GM23338 (cell line): ENCODE measurements at places on chromosomes 12 and 14. TPM values are rescaled to one million over a fixed set of nuclear protein-coding genes. Genes with fewer than 3 reads are reported as not detected.

Gene KRT83
- not detected in 2 replicates for total RNA-seq

DNA sequence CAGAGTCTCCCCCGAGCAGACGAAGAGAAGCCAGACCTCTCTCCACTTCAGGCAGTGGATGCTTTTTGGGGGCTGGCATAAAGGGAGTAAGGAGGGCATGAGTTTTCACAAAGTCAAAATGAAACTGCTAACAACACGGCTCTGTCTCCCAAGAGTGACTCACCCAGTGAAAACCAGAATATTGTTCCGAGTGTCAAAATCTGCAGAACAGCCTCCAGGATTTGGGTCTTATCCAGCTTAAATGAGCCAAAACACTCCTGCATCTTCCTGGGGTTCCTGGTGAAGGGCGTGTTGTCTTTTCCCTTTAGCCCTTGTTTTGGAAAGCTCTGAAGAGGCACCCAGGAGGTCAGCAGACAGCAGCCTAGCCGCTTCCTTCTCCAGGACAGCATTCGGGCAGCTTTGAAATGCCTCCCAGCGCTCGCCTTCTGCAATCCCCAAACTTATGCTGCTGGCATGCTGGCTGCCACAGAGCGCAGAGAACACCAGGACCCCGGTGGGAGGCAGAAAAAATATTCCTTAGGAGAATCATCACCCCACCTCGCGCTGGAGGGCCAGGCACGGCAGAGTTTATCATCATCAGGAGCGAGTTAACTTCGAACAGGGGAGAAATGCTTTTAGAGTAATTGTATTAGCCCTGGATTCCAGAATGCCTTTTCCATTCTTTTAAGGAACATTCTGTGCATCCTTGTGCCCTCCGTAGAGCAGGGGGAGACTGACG, 117.7 kb upstream of the NCOR2 start:
- no peak for DNase-seq

- DNase-seq = no peak
Observed at GRCh38 chr12:28898038-28898437, 251.0 kb upstream of the FAR2 start.

GRCh38 chr14:72790887-72791566, 102.9 kb downstream of the DPF3 start:
- DNase-seq = no peak

DNA sequence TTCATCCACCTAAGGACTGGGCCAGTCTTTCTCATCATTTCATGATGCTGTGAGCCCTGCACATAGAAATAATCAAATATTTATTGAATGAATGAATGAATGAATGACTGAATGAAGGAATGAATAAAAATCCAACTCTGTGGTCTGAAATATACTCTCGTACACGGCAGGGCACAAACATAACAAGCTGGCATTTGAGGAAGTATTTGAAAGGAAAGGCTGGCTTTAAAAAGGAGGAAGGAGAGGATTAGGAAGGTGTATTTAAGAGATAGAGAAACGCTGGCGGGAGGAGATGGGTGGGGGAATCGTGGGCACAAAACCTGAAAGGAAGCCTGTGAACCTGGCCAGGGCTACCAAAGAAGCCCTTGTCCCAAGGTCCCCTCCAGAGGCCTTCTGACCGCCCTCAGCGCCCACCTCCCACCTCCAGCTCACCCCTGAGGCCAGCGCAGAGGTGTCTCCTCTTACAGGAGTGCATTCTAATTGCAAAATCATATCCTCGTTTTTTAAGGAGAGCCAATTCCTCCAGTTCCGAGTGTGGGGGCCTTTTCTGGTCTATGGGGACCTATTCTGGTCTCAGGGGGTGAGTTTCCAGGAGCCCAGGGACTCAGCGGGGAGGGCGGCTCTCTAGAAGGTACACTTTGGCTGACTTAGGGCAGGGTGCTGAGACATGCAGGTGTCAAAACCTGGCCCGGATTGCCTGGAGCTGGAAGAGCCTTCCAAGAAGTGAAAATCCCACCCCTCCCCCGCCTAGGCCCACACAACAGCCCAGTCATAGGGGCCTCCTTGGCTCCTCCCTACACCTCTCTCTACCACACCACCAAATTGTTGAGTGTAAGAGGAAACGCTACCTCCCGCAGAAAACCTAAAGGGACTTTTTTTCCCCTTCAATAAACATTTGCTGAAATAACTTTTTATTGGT, 8.7 kb upstream of the JDP2 start:
- peak; percentile 97 for DNase-seq

GRCh38 chr12:47997321-47997720, 7.0 kb downstream of the COL2A1 start:
- no peak for DNase-seq

DNA sequence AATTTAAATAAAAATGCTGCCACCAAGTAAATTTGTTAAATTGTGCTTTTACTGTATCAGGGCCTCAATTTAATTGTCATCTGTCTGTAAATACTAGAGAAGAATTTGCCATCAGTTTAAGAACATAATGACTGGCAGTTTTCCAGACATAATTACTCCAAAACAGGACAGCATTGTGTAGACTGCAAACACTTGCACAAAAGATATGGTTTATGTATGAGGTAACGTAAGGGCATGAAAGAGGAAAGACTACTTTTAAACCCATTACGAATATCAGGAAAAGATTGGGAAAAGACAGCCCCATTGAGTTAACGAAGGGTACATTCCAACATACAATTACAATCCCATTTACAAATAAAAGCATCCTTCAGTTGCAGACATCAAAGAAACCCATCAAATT, 59.8 kb upstream of the KRR1 start:
- DNase-seq = no peak

DNA sequence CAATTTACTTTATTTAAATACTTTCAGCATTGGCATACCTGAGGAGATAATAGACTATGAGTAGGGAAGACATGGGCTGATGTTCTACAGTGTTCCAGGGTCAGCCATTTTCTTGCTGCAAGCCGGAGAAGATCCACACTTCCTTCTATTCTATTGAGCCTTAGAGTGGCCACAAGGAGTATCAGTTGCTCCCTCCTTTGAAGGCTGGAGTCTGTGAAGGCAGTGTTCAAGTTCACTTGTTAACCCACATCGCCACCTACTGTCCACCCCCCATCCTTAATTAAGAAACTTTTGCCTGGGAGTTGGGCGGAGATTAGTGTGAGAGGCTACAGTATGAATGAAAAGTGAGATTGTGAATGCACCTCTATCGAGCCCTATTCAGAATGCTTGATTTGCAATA, 666.6 kb downstream of the NRXN3 start:
- peak; percentile 89 for DNase-seq

DNA sequence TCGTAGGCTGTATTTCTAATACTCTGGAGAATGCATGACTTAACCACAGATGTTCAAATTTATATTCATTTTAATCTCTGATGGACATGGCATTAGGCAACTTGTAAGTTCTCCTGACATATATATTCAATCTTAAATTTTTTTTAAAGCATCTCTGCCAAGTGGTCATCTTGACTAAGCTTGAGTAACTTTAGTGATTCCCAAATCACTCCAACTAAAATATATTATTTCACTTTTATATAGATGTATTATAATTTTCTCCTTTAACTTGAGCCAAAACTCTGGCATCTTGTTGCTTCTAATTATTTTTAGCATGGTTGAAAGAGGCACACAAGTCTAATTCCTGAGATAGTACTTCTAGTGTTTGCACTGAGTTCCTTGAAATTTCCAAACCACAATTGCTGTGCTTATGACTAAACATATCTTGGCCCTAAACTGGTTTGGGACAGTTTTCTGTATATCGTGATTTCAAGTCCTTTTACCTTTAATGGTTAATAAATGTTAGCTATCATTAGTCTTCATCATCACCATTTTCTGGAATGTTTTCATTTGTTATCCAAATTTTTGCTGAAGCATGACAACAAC, 8.4 kb downstream of the LRFN5 start:
- no peak for DNase-seq

Gene BICDL1
- total RNA-seq = 25.7 and 30.3 TPM in 2 replicates

DNA sequence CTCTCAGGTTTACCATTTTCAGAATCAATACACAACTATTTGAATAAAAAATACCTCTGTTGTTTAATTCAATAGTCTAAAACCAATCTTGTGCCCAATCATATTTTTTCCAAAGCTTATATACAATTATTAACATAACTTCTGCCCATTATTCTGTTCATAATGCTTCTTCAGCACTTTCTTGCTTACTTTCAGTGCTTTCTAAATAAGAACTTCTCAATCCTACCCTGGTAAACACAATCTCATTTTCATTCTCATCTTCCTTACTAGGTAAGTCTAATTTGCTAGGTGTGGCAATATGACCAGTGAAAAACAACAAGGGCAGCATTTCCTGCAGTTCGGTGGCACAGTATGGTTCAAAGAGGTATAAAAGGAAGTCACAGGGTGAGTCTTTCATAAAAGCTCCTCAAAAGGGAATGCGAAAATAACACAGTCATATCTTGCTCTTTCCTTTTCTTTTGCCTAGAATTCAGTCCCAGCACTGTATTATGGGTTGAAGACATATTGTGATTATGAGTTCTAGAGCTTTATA, 103.5 kb downstream of the FOXG1 start:
- no peak for DNase-seq

Gene TMTC2
- 6.5 and 7.8 TPM in 2 replicates for total RNA-seq

Gene TAS2R10
- 1.1 and 3.6 TPM in 2 replicates for total RNA-seq

Gene SMCO2
- total RNA-seq = not detected in 2 replicates

Gene SIRT4
- 0.78 and 2.0 TPM in 2 replicates for total RNA-seq

Gene CCDC177
- total RNA-seq = 0.66 and 1.7 TPM in 2 replicates

GRCh38 chr12:113899042-113899560, 67.0 kb downstream of the RBM19 start:
- DNase-seq = no peak

Gene NAV3
- total RNA-seq = 10.5 and 12.0 TPM in 2 replicates

- DNase-seq = no peak
Observed at GRCh38 chr14:102071283-102071998, 15.4 kb downstream of the HSP90AA1 start.

Gene GLS2
- 24.5 and 31.6 TPM in 2 replicates for total RNA-seq

DNA sequence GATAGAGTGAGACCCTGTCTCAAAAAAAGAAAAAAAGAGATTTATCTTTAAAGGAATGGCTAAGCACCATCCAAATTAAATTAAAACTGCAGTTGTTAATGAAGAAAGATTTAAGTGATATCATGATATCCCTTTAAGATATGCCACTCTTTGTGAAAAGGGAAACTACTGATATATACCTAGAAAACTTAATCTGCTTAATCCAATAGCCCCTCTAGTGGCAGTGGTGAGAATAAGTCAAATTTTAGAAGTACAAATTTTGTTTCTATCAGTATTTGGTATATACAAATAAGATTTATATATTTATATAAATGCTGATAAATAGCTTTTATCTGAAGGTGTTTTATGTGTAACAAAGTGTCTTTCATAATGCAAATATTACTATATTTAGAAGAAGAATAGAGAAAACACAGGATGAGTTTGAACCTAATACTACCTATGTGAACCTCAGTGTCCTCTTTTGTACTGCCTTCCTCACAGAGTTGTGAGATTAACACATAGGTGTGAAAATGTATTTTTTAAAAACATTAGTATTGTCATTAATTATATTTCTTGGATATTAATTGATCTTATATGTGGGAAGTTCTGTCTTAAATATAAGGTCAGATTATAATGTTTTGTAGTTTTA, 51.4 kb upstream of the GARIN2 start:
- DNase-seq = peak; percentile 43

GRCh38 chr12:83665634-83666218, 979.0 kb downstream of the TMTC2 start:
- no peak for DNase-seq

- no peak for DNase-seq
Observed at GRCh38 chr12:62530596-62530995, 64.0 kb downstream of the MON2 start.

Gene TUNAR
- total RNA-seq = 54.1 and 56.2 TPM in 2 replicates

GRCh38 chr12:53714004-53714403, 13.2 kb downstream of the CALCOCO1 start:
- no peak for DNase-seq

- no peak for DNase-seq
Observed at GRCh38 chr12:71661977-71662530, 1.6 kb downstream of the ZFC3H1 start.

- DNase-seq = no peak
Observed at GRCh38 chr14:47269756-47270492, 405.5 kb downstream of the MDGA2 start.

- DNase-seq = no peak
Observed at GRCh38 chr12:125684968-125685790, 619.9 kb downstream of the AACS start.

GRCh38 chr14:103398427-103399195, 13.4 kb downstream of the MARK3 start:
- DNase-seq = no peak

Gene SERPINA1
- not detected in 2 replicates for total RNA-seq

GRCh38 chr14:38866461-38866860, 236.6 kb downstream of the SEC23A start:
- DNase-seq = no peak

- DNase-seq = no peak
Observed at GRCh38 chr12:109878247-109878625, 2.1 kb downstream of the GLTP start.

DNA sequence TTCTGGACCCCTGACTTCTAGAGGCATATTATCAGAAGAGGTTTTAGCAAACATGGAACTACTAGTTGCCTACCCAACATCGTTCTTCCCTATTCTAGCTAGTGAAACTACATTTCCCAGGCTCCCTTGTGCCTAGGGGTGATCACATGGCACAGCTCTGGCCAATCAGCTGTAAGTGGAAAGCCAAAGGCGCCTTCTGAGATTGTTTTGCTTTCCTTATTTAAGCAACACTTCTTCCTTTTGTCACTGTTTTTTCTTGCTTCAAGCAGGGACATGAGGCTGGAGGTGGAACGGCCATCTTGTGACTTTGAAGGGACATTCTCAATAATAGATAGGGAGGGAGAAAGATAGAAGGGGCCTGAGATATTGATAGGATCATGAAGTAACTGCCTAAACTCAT, 136.7 kb downstream of the ZNF664 start:
- DNase-seq = peak; percentile 94

DNA sequence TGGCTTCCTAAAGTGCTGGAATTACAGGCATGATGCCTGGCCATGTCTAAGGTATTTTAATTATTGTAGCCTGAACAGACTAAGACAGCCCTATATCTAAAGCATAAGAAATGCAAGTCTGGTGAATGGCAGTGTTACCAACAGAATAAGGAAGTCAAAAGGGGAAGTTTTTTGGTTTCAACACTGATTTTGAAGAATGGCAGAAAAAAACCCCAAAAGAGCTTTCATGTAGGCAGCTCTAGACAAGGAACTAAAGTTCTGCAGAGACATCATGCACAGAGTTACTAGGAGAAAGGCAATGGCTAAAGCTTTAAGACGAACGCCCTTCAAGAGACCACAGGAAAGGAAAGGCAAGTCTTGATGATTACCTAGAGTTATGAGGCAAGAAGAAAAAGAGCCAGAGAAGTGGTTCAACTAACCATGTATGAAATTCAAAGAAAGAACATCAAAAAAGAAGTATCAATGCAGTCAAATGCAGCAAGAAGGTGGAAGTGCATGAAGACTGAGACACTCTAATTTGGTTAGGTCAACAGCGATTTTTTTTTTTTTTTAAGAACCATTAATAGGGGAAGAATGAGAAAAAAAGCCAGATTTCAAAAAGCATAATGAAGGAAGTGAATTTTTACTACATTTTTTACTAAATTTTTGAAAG, 50.8 kb downstream of the RPS6KA5 start:
- no peak for DNase-seq

Gene PLEKHA5
- total RNA-seq = 81.8 and 82.8 TPM in 2 replicates

Gene TMEM119
- 0.07 and 0.35 TPM in 2 replicates for total RNA-seq
